GM12878 (cell line): ENCODE measurements at places on chromosomes 7 and 10. TPM values are rescaled to one million over a fixed set of nuclear protein-coding genes. Genes with fewer than 3 reads are reported as not detected.

LRRD1 gene
- polyA plus RNA-seq: not detected in 2 replicates

PTF1A gene
- not detected in 2 replicates for polyA plus RNA-seq

TDRD1 gene
- polyA plus RNA-seq: not detected in 2 replicates

TWNK gene
- 14.4 and 16.6 TPM in 2 replicates for polyA plus RNA-seq

PDE1C gene
- 0.26 and 0.29 TPM in 2 replicates for polyA plus RNA-seq

SLC37A3 gene
- 8.5 and 8.9 TPM in 2 replicates for polyA plus RNA-seq

LOXL4 gene
- polyA plus RNA-seq: 0.08 and 0.12 TPM in 2 replicates

IDI2 gene
- not detected in 2 replicates for polyA plus RNA-seq

ARPC1A gene
- 136 and 146 TPM in 2 replicates for polyA plus RNA-seq

GALNT11 gene
- 9.0 and 10.4 TPM in 2 replicates for polyA plus RNA-seq

IL2RA gene
- 4.7 and 5.7 TPM in 2 replicates for polyA plus RNA-seq

CCDC172 gene
- polyA plus RNA-seq: not detected in 2 replicates

MYL10 gene
- polyA plus RNA-seq: not detected in 2 replicates

VGF gene
- 0.12 and 0.25 TPM in 2 replicates for polyA plus RNA-seq

FLNC gene
- 0.03 and 0.06 TPM in 2 replicates for polyA plus RNA-seq

CYP17A1 gene
- not detected in 2 replicates for polyA plus RNA-seq

CYP3A7 gene
- polyA plus RNA-seq: not detected in 2 replicates

CALHM1 gene
- polyA plus RNA-seq: 0.08 and 0.20 TPM in 2 replicates

MALRD1 gene
- polyA plus RNA-seq: 0.10 TPM in 1 of 2 replicates, not detected in the other

TMEM176B gene
- 0.21 TPM in 1 of 2 replicates, not detected in the other for polyA plus RNA-seq

ITGA8 gene
- polyA plus RNA-seq: not detected in 2 replicates

AGAP4 gene
- 4.9 and 6.5 TPM in 2 replicates for polyA plus RNA-seq

LIPM gene
- polyA plus RNA-seq: not detected in 2 replicates

TLX1 gene
- not detected in 2 replicates for polyA plus RNA-seq
